ENCODE measurements at places on chromosomes 2 and 18. TPM values are rescaled to one million over a fixed set of nuclear protein-coding genes. Genes with fewer than 3 reads are reported as not detected.

- DNase-seq: no peak
Measured at GRCh38 chr2:202790676-202791075, 80.9 kb downstream of the ICA1L start.

DNA sequence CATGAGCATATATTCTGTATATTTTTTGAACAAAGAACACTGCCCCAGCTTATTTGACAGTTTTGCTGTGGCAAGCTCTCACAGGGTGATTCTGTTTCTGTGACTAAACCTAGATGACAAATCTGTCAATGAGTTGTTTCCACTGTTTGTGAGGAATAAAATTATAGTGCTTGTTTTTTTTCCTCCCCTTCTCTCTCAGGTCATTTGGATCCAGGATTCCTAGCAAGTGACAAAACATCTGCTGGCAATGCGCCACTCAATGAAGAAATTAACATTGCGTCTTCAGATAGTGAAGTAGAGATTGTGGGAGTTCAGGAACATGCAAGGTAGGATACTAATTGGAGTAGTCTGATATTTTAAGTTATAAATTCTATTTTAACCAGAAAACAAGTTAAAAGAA, 149.3 kb downstream of the HAUS1 start:
- DNase-seq: no peak

DNA sequence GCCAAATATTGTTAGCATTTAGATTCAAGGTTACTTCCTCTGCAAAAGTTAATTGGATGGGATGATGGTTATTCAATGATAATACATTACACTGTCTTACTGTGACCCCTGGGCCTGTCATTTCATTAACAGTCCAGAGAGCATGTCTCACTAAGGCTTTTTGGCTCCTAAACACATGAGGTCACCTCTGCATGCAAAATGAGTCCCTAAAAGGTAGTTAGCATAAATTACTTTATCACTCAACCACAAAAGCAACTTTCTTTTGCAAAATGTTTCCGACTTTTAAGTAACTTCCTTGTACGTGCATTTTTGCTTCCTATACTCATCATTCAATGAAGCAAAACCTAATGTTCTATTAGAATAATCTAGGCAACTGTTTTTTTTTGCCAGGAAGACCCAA, 16.8 kb upstream of the AGFG1 start:
- DNase-seq: no peak

DNA sequence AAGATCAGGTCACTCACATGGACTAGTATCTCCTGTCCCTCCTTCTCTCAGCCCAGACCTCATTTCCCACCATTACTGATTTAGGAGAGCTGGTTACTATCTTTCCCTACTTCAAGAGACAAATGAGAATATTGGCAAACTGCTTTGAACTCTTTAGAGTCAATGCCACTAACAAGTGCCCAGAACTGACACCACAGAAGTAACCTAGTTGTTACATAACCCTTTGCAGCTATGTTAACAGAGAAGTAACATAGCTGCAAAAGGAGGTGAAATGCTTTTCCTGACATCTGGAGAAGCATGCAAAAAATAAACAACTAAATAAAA, 30.0 kb downstream of the TGFA start:
- DNase-seq: no peak

DNA sequence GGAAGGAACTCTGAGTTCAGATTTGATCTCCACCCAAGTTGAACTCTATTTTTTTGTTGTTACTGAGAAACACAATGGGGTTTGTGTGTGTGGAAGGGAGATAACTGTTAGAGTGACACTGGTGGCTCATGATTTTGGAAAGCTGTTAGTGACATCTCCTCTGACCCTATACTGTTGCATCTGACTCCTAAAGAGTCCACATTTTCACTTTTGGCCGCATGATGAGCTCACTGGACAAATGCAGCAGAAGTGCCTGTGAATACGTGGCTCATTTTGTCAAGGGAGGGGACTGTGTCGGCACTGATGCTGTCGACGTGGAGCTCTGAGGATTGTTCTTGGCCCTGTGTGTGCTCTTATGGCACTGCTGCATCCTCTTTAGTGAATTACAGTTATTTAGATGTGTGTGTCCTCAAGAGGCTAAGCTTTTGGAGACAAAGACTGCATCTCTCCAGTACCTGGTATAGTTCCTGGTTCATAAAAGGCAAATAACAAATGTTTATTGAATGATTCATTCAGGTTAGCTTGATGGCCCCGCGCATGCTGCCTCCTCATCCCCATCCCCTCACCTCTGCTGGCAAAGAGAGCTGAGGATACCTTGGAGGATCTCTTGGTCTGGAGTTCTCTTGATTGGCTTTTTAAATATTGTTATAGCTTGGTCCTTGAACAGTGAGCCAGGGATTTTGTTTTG, 135.4 kb downstream of the PHLPP1 start:
- DNase-seq: no peak

DNA sequence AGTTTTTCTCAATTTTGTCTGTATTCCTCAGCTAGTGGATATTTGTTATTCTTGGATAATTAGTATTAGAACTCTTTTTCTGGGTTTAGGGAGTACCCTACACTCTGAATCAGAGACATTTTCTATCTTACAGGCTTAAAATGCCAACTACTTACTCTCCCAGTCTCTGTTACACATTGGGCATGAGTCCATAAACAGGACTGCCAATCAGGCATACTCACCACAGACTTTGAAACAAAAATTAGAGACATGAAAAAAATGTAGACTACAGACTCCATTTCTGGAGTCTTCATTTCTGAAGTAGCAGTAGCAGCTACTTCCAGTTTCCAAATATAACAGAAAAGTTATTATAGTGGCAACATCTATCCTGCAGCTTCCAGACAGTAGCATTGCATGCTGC, 279.7 kb downstream of the MBD5 start:
- no peak for DNase-seq

Gene ERICH2
- not detected for total RNA-seq

- DNase-seq: no peak
Measured at GRCh38 chr2:25044990-25045389, 3.1 kb downstream of the EFR3B start.

GRCh38 chr18:75405351-75405750, 22.2 kb downstream of the SMIM21 start:
- no peak for DNase-seq

DNA sequence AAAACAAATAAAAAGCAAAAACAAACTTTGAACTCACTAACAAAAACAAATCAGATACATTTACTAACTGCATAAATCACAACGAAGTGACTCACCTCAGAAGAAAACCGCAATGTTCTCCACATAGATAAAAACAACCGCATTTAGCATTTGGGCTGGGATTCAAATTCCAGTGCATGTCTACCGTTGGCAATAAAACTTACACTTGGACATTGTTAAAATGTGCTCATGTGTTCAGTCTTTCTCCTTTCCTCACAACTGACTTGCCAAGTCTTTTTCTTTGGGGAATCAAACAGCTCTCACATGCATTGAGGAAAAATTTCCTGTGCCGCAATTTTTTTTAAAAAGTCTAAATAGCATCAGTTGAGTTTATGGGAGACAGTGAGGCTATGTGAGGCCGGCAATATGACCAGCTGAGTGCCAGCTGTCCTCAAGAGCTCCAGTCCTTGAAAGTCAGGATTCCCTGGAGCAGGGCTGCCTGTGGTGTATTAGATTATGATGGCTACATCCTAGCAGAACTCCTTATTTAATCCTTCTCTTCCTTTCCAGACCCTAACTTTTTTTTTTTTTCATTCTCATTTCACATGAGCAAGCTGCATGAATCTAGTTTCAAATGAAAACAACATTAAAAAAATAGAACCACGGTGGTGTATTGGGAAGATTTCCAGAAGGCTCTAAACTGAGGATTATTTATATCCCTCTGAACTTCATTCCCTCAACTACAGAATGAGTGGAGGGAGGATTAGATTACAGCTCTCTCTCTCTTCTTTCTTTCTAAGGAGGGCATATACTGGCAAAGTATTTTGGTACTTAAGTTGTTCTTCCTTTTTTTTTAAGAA, 70.2 kb upstream of the MEIS1 start:
- no peak for DNase-seq

Gene SULT6B1
- not detected for total RNA-seq

GRCh38 chr18:36315736-36316135, 18.2 kb downstream of the FHOD3 start:
- DNase-seq: no peak

DNA sequence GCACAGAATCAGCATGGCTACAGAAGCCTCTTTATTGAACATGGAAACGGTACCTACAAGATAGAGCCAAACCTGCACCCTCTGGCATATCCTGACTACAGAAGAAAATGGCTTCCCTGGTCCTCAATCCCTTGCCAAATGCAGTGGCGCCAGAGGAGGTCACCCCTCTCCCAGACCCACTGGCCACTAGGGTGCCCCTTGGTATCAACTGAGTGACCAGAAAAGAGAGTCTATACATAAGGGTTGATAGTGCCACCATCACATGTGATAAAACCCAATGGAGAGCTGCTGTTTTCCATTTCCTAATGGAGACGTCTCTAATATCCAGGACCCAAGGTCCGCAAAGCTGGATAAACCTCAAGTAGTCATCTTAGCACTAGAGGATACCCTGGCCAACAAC, 52.7 kb upstream of the ALK start:
- DNase-seq: no peak

Gene MC4R
- not detected for total RNA-seq

Gene MOCOS
- total RNA-seq: 6.2 TPM

- peak; percentile 94 for DNase-seq
Measured at GRCh38 chr2:65129286-65129825, 550 bp downstream of the RAB1A start.

GRCh38 chr2:19104503-19104902, 253.9 kb downstream of the OSR1 start:
- no peak for DNase-seq

DNA sequence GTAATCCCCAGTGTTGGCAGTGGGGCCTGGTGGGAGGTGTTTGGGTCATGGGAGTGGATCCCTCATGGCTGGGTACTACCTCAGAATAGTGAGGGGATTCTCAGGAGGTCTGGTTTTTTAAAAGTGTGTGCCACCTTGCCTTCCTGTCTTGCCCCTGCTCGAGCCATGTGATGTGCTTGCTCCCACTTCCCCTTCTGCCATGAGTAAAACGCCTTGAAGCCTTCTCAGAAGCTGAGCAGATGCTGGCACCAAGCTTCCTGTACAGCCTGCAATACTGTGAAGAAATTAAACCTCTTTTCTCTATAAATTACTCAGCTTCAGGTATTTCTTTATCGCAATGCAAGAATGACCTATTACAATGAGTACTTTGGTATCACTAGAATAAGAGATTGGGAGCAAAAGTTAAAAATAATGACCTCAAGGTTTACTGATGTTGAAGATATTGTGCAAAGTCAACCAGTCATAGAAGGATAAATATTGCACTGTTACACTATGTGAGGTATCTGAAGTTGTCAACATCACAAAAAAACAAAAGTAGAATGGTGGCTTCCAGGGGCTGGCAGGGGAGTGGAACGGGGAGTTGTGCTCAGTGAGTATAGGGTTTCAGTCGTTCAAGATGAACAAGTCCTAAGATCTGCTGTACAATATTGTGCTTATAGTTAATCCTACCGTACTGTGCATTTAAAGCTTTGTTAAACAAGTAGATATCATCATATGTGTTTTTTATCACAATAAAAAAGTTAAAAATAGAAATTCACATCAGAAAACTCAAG, 938.3 kb upstream of the CNTNAP5 start:
- DNase-seq: no peak

- peak; percentile 81 for DNase-seq
Measured at GRCh38 chr2:120396861-120397811, 51.2 kb downstream of the INHBB start.

DNA sequence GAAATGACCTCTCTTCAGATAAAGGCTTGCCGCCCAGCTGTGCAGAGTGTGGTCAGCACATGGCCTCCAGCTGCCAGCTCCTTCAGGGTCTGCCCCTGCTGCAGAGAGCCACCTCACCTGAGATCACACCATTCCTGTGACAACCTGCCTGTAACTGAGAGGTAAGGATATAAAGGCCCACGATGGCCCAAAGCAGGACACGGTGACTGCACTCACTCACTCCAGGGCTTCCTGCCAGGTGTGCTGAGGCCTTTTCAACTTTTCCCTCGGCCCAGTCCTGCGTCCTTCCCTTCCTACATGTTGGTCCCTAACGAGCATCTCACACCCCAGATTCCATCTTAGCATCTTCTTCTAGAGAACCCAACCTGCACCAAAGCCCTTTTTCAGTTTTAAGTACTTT, 36.2 kb downstream of the ANKRD44 start:
- no peak for DNase-seq

- DNase-seq: no peak
Measured at GRCh38 chr2:240574386-240575100, 6.3 kb downstream of the RNPEPL1 start.

DNA sequence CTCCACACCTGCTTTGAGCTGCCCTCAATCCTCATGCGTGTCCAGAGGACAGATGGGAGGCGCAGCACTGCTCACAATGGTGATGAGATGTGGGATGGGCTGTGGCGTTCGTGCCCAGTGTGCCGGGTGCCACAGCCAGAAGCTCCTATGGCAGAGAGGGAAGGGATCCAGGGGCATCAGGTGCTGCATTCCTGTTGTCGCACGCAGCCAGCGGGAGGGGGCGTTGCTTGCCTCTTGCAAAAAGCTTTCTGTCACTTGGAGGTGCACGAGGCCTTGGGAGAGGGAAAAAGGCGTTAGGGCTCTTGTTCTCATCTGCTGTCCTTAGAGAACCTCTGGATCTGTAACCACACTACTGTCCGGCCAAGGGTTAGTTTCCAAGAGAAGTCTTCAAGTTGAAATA, 29.2 kb upstream of the ALLC start:
- DNase-seq: no peak

DNA sequence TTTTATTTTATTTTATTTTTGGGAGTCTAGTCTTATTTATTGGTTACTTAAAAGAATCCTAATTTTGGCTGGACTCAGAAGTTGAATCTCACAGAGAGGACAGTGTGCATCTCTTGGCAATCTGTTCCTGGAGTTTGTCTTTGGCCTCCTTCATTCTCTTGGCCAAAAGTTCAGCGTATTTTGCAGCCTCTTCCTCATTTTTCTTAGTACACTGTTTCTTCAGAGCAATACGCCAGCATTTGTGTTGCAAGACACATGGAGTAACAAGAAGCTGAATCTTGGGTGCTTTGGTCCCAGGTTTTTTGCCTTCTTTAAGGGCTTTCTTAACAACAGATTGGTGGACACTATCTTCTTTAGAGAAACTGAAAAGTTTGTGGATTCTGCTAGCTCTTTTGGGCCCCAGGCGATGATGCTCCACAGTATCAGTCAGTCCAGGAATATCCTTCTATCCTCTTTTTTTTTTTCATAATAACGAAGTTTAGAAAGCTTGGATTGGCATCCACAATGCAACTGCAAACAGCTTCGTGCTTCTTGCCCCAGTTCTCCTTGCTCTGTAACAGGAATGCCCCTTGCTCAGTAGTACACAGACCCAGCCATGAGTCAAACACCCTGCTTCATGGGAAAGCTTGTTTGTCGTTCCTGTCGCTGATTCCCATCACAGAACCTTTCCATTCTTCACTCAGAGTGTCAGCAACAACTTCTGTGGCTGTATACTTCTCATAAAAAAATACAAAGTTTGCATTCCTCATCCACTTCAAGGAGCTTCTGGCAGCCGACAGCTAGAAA, 34.8 kb upstream of the RFX8 start:
- DNase-seq: no peak

- no peak for DNase-seq
Measured at GRCh38 chr2:239625971-239626734, 225.3 kb upstream of the HDAC4 start.

- DNase-seq: no peak
Measured at GRCh38 chr18:48222118-48222517, 187.1 kb downstream of the ZBTB7C start.
